ENCODE measurements at places on chromosomes 6 and 20.

DNA sequence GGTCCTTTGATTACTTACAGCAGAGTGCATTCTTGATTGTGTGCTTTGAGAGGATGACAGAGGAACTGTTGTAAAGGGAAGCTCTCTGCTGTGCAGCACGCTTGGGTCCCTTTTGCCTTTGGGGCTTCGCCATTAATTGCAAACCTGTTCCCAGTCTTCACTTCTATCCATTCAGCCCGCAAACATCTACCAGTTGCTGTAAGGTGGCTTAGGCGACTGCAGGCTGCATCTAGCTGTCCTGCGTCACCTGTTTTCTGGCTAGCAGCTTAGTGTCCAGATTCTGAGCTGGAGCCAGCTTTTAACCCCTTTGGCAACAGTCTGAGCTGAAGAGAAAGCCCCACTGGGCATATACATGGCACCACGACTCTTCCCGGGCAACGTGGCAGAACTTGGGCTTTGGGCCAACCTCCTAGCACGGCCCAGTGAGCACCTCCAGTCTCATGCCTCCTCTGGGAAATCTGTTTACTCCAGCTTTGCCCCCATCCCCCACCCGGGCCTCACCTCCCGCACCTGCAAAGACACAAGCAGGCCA lies 2.5 kb upstream of the FASTKD5 start:
- no peak for DNase-seq

- no peak for DNase-seq
These were observed 35.0 kb downstream of the E2F3 start for GRCh38 chr6:20436719-20437118.

- DNase-seq = no peak
These were observed 472 bp upstream of the PAQR8 start for GRCh38 chr6:52361414-52361944.

DNA sequence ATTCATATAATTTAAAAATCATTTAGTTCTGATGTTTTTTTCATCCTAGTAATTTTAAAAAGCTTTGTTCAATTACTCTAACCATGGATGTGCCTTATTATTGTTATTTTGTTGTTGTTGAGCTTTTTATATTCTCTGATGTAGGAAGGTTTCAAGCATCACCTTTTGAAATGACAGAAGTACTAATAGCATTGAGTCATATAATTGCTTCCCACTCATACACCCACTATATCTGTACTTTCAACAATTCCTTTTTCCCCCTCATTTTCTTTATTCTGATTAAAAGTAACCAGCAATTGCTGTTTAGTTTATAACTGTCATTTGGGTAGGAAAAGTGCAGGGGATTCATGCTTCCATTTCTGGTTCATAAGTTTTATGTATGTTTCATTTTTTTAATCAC lies 38.6 kb downstream of the DNAH8 start:
- no peak for DNase-seq

DNA sequence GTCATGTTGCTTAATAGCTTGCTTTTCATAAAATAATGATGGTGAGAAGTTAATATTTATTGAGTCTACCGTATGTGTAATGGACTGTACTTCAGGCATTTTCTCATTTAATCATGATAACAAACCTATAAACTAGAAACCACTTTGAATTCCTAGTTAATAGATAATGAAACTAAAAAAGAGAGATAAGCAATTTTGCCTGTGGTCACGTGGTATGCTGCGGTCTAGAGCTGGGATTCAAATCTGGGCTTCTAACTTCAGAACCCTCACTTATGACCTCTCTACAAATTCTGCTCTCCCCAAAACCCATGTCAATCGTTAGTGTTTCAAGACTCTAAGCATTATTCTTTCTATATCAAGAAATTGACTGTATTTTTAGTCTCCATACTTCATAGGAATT lies 700.7 kb downstream of the PRKN start:
- DNase-seq = no peak

DNA sequence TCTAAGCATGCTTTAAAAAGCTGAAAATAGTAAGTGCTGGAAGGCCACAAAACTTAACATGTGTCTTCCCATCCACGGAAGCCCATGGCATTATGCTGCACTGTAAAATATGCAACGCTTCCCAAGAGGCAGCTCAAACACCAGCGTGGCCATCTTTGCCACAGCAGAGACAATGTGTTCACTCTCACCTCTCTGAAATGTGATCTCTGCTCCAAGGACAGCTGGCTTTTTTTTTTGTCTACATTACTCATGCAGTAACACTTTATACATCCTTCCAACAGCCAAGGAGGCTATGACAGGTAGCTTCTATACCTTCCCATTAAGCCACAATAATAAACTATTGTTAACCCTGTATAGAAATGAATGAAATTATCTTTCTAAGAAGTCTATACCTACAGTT lies 49.2 kb downstream of the BLOC1S5 start:
- no peak for DNase-seq

DNA sequence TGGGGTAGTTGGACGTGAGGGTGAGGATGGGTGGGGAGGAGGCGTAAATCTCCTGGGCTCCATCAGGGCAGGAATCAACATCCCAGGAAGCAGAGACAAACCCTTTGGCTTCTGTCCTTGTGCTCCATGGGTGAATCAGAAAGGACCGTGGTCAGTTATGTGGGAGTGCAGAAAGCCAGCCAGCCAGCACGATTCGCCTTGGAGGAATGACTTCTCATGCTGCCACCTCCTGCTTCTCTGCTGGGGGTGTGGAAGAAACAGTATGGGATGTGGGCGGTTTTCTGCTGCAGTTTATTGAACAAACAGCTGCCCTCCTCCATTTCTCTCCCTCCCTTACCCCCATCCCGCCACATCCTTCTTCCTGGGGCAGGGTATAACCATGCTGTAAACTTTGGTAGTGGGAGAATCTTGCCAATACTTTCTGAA lies 214.5 kb downstream of the SOX4 start:
- DNase-seq = peak; percentile 76
